A673 (cell line): ENCODE measurements at places on chromosomes 11 and 22. TPM values are rescaled to one million over a fixed set of nuclear protein-coding genes. Genes with fewer than 3 reads are reported as not detected.

DNA sequence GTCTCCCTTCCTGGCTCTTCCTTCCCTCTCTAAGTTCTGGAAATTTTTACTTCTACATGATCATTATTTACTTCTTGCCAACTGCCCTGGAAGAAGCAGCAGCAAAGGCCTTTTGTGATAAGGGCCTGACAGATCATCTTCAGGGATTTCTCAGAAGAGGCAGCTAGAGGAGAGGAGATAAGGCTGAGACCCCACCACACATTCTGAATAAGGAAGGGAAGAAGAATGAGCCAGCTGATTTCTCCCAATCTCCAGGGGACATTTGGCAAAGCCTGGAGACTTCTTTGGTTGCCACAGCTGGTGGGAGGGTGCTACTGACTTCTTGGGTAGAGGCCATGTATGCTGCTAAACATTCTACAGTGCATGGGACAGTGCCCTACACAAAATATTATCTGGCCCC is 122.4 kb upstream of the OR9Q1 start:
- no peak for DNase-seq

- DNase-seq = no peak
Measured at GRCh38 chr11:17672469-17672868, 46.9 kb upstream of the MYOD1 start.

DNA sequence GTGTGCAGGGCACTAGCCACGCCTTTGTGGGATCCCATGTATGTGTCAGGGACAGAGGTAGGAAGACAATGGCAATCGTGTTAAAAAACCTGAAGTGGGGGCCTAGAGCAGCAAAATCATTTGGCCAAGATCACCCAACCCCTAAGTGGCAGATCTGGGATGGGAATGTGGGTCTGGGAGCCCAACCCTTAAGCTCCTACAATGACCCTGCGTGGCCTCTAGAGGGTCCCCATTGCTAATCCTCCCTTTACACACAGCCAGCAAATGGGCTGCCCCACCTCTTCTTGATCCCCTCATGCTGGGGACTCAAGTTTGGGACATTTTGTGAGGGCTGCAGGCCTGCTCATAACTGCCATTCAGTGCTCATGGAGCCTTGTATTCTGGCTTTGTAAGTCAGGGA is 73.2 kb upstream of the SUSD2 start:
- no peak for DNase-seq

GRCh38 chr11:76480241-76480640 is 35.4 kb downstream of the EMSY start:
- DNase-seq = no peak

GRCh38 chr11:10490398-10491241 is 35.6 kb downstream of the AMPD3 start:
- no peak for DNase-seq

DNA sequence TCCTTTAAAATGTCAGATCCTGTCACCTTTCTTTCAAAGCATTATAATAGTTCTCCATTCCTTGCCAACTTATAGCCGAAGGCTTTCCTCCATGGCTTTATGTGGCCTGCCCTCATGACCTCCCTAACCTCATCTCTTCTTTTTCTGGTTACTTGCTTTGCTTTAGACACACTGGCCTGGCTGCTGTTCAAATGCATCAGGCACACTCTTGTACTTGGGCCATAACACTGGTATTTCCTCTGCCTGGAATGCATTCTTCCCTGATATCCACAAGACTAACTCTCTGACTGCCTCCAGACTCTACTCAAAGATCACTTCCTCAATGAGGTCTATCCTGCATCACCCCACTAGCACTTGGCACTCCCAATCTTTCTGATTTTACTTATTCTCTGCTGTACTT is 710.3 kb downstream of the KCNA4 start:
- no peak for DNase-seq

GRCh38 chr11:124605719-124606118 is 5.5 kb upstream of the PANX3 start:
- DNase-seq = peak; percentile 64

GRCh38 chr11:17287058-17287457 is 10.5 kb downstream of the NUCB2 start:
- DNase-seq = no peak

GRCh38 chr11:80783561-80783960 is 1342.7 kb upstream of the TENM4 start:
- DNase-seq = peak; percentile 81

Gene INPP5J
- 4.6 and 4.8 TPM in 2 replicates for total RNA-seq

Gene MMP1
- 610 and 815 TPM in 2 replicates for total RNA-seq

Gene ELFN2
- total RNA-seq = not detected in 2 replicates

Gene OVCH2
- not detected in 2 replicates for total RNA-seq

Gene DEFB131B
- total RNA-seq = not detected in 2 replicates

Gene OR51E2
- not detected in 2 replicates for total RNA-seq

Gene FOLH1
- 6.1 and 8.9 TPM in 2 replicates for total RNA-seq

Gene OR52E8
- total RNA-seq = not detected in 2 replicates

Gene FREY1
- 3.3 and 3.8 TPM in 2 replicates for total RNA-seq

Gene FLRT1
- total RNA-seq = 0.45 and 1.9 TPM in 2 replicates

Gene MOGAT2
- not detected in 2 replicates for total RNA-seq

Gene LRRC74B
- total RNA-seq = not detected in 2 replicates
